ENCODE measurements at places on chromosomes 11 and 22.

DNA sequence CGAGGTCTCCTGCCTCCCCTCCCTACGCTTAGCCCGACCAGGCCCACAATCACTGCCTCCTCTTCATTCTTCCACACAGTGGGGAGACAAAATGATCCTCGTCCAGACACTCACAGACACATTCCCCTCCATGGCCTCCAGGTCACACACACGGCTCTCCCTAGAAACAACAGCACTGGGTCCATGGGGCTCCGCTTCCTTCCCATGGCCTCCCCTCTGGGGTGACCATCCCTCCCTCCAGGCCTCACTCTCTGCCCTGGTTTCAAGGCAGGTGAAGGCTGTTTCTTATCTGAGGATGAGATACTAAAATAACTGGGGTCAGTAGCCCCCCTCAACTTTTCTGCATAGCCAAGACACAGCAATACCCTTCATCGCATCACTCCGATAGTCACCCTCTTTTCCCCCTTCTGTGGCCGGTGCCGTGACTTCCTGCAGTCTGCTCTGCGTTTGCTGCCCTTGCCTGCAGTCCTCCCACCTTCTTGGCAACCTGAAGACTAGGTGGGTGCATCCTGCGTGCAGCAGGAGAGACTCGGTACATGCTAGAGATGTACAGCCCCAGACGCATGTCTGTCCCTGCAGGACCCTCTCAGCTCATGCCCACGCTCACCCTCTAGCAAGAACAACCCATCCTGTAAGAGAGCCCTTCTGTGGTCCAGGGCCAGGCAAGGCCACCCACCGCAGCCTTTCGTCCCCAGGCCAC, 55.8 kb downstream of the CD6 start:
- H3K4me1 ChIP-seq = peaks cover 35% of the 10 kb centered on the region
- H3K27me3 ChIP-seq = peaks cover 34% of the 10 kb centered on the region
- H3K27ac ChIP-seq = peak overlapping the region; percentile 59
- no peak overlapping the region for H3K4me3 ChIP-seq
- no peak for DNase-seq
- no peaks in the 10 kb centered on the region for H3K36me3 ChIP-seq

- peaks cover 2% of the 10 kb centered on the region for H3K27me3 ChIP-seq
- no peak for DNase-seq
- no peak overlapping the region for H3K27ac ChIP-seq
- no peaks in the 10 kb centered on the region for H3K36me3 ChIP-seq
Measured at GRCh38 chr11:103668859-103669258, 367.6 kb upstream of the DDI1 start.

DNA sequence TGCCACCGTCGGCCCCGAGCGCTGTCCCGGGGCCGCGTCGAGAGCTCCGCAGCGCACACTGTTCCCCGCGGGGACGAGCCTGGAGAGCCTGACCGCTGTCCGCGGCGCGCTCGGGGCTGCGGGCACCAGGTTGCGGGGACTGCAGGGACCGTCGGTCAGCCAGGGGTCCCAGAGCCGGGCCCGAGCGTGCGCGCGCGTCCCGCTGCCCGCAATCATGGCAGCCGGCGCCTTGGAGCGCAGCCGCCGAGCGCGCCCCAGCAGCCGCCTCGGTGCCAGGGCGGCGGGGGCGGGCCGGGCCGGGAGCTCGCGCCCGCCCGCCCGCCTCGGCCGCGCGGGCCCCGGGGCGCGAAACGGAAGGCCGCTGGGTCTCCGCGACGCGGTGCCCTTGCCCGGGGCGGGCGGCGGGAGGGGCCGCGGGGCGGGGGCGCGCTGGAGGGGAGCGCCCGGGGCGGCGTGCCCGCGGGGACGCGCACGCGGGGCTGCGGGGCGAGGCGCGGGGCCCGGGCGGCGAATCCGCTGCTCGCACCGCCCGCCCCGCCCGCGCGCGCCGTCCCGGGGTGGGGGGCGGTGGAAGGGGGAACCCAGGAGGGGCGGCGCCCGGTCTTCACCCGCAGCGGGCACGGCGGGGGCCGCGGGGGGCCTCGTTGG, 79.4 kb upstream of the PPARA start:
- DNase-seq = no peak
- peaks cover 8% of the 10 kb centered on the region for H3K4me1 ChIP-seq
- H3K27me3 ChIP-seq = peaks cover 76% of the 10 kb centered on the region
- no peaks in the 10 kb centered on the region for H3K36me3 ChIP-seq

GRCh38 chr11:128506999-128507611, 80.3 kb downstream of the ETS1 start:
- H3K36me3 ChIP-seq = peaks cover 4% of the 10 kb centered on the region
- H3K27me3 ChIP-seq = no peaks in the 10 kb centered on the region
- no peak for DNase-seq
- peaks cover 39% of the 10 kb centered on the region for H3K4me1 ChIP-seq
- H3K4me3 ChIP-seq = no peak overlapping the region
- no peak overlapping the region for H3K27ac ChIP-seq

GRCh38 chr11:6572215-6572614, 31.2 kb downstream of the RRP8 start:
- no peaks in the 10 kb centered on the region for H3K27me3 ChIP-seq
- no peak overlapping the region for H3K27ac ChIP-seq

- peak overlapping the region; percentile 77 for H3K27ac ChIP-seq
- no peaks in the 10 kb centered on the region for H3K27me3 ChIP-seq
- no peak for DNase-seq
- H3K36me3 ChIP-seq = no peaks in the 10 kb centered on the region
- H3K4me3 ChIP-seq = peak overlapping the region; percentile 68
- peaks cover 37% of the 10 kb centered on the region for H3K4me1 ChIP-seq
Measured at GRCh38 chr22:17257121-17258001, 38.1 kb upstream of the ADA2 start.

DNA sequence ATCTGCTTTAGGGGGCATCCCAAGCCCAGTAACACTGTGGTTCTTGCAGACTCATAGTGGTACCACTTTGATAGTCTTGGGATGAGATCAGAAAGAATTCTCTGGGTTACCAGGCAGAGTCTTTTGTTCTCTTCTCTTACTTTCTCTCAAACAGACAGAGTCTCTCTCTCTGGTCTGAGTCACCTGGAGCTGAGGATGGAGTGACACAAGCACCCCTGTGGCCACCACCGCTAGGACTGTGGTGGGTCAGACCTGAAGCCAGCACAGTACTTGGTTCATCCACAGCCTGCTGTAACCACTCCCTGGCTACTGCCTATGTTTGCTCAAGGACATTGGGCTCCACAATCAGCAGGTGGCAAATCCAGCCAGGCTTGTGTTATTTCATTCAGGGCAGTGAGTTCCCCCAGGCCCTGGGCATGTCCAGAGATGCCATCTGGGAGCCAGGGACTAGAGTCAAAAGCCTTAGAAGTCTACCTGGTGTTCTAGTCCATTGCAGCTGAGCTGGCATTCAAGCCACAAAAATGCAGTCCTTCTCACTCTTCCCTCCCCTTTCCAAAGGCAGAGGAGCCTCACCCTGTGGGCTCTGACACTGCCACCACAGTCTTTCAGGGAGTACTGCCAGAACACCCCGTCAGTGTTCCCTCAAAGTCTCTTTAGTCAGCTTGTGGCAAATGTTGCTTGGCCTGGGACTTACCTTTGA, 29.9 kb downstream of the ENDOD1 start:
- H3K36me3 ChIP-seq = no peaks in the 10 kb centered on the region
- H3K27ac ChIP-seq = no peak overlapping the region
- no peak overlapping the region for H3K4me3 ChIP-seq
- peaks cover 11% of the 10 kb centered on the region for H3K4me1 ChIP-seq
- no peaks in the 10 kb centered on the region for H3K27me3 ChIP-seq
- DNase-seq = no peak

GRCh38 chr11:92628401-92629292, 340.8 kb upstream of the MTNR1B start:
- peaks cover 16% of the 10 kb centered on the region for H3K36me3 ChIP-seq
- H3K27ac ChIP-seq = peak overlapping the region; percentile 26
- H3K27me3 ChIP-seq = no peaks in the 10 kb centered on the region
- DNase-seq = no peak
- H3K4me1 ChIP-seq = peaks cover 26% of the 10 kb centered on the region
- no peak overlapping the region for H3K4me3 ChIP-seq

- H3K27me3 ChIP-seq = peaks cover 21% of the 10 kb centered on the region
- H3K36me3 ChIP-seq = peaks cover 33% of the 10 kb centered on the region
- H3K27ac ChIP-seq = peak overlapping the region; percentile 99
- peak overlapping the region; percentile 70 for H3K4me3 ChIP-seq
- peaks cover 58% of the 10 kb centered on the region for H3K4me1 ChIP-seq
Measured at GRCh38 chr11:65429724-65430405, 7.3 kb downstream of the NEAT1 start.

GRCh38 chr22:40635043-40635939, 1.2 kb downstream of the MRTFA start:
- DNase-seq = no peak
- peak overlapping the region; percentile 79 for H3K27ac ChIP-seq
- H3K27me3 ChIP-seq = no peaks in the 10 kb centered on the region
- H3K4me3 ChIP-seq = peak overlapping the region; percentile 94

GRCh38 chr11:34850334-34850733, 65.8 kb downstream of the APIP start:
- H3K36me3 ChIP-seq = peaks cover 22% of the 10 kb centered on the region
- peak overlapping the region; percentile 45 for H3K4me3 ChIP-seq
- peaks cover 5% of the 10 kb centered on the region for H3K4me1 ChIP-seq
- H3K27me3 ChIP-seq = no peaks in the 10 kb centered on the region
- H3K27ac ChIP-seq = peak overlapping the region; percentile 51
- DNase-seq = no peak

DNA sequence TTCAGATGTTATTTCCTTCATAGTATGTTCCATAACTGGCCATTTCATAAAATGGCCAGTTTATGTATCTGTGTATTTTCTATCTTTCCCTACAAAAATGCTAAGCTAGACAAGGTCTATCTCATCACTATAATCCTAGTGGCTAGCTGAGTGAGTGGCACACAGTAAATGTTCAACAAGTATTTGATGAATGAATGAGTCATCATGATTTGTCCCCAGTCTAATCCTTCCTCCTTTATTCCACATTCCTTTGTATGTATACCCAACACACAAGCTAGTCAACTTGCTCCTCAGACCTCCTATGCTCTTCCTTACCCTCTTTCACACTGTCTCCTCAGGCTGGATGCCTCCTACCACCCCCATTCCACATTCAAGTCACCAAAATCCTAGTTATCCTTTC, 12.5 kb downstream of the APLNR start:
- H3K4me3 ChIP-seq = no peak overlapping the region
- no peaks in the 10 kb centered on the region for H3K27me3 ChIP-seq
- DNase-seq = no peak
- no peaks in the 10 kb centered on the region for H3K36me3 ChIP-seq
- no peak overlapping the region for H3K27ac ChIP-seq
- no peaks in the 10 kb centered on the region for H3K4me1 ChIP-seq

- DNase-seq = no peak
- H3K27me3 ChIP-seq = peaks cover 18% of the 10 kb centered on the region
- peaks cover 6% of the 10 kb centered on the region for H3K4me1 ChIP-seq
- H3K4me3 ChIP-seq = no peak overlapping the region
- no peaks in the 10 kb centered on the region for H3K36me3 ChIP-seq
Measured at GRCh38 chr11:94639901-94640721, 72.9 kb downstream of the PIWIL4 start.

DNA sequence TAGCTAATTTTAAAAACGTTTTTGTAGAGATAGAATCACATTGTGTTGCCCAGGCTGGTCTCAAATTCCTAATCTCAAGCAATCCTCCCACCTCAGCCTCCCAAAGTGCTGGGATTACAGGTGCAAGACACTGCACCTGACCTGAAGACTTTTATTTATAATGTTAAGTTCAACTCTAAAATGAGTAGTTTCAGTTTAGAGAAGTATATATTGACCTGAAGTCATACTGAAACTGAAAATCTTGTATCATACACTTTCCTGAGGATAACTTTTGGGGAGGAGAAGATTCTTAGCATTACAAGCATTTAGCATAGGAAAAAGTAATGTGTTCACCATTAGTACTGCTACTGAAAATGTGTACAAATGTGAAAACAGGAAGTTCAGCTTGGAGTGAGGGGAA, 249.3 kb downstream of the CASP12 start:
- no peaks in the 10 kb centered on the region for H3K4me1 ChIP-seq
- no peak for DNase-seq
- H3K27ac ChIP-seq = no peak overlapping the region
- no peak overlapping the region for H3K4me3 ChIP-seq
- H3K36me3 ChIP-seq = peaks cover 5% of the 10 kb centered on the region
- H3K27me3 ChIP-seq = no peaks in the 10 kb centered on the region

GRCh38 chr11:17132654-17133053, 55.2 kb upstream of the RPS13 start:
- no peak overlapping the region for H3K27ac ChIP-seq
- DNase-seq = no peak
- no peak overlapping the region for H3K4me3 ChIP-seq

- H3K36me3 ChIP-seq = no peaks in the 10 kb centered on the region
- DNase-seq = no peak
- H3K27ac ChIP-seq = no peak overlapping the region
- H3K4me1 ChIP-seq = no peaks in the 10 kb centered on the region
Measured at GRCh38 chr11:124919898-124920297, 848 bp downstream of the HEPN1 start.

GRCh38 chr11:46413760-46414465, 22.3 kb upstream of the CHRM4 start:
- DNase-seq = no peak
- H3K27ac ChIP-seq = no peak overlapping the region
- peaks cover 5% of the 10 kb centered on the region for H3K4me1 ChIP-seq
- H3K36me3 ChIP-seq = peaks cover 11% of the 10 kb centered on the region
- no peaks in the 10 kb centered on the region for H3K27me3 ChIP-seq

- H3K27me3 ChIP-seq = peaks cover 53% of the 10 kb centered on the region
- no peak overlapping the region for H3K27ac ChIP-seq
- H3K36me3 ChIP-seq = no peaks in the 10 kb centered on the region
- H3K4me3 ChIP-seq = peak overlapping the region; percentile 64
Measured at GRCh38 chr22:37822079-37822833, 926 bp upstream of the GALR3 start.

DNA sequence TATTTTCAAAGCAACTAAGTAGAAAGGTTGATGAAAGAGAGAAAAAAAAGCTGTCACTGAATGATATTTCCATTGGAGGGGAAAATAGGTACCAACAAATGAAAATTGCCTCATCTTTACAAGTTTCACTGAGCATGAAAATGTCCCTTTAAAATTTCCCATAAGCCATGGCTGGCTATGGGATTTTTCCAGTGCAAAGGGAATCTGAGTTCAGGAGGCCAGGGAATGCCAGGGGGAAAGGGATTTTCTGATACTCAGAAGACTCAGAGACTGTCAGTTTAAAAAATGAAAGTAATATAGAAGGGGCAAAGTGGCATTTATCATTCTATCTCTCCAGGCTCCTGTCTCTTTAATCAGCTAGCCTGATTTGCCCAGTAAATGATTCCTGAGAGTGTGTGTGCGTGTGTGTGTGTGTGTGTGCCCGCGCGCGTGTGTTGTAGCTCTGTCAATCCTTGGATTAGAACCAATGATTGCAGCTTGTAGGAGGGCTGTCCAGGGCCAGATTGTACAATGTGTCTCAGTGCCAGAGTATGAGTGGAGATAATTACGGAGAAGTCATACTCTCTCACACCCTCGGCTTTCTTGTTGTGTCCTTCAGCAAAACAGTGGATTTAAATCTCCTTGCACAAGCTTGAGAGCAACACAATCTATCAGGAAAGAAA, at the start of gene NTM:
TSS of gene NTM (plus strand) at position 526 of the 662 bp plus-strand sequence.
- H3K27ac ChIP-seq = no peak within 1 kb of the TSS
- H3K4me1 ChIP-seq = peaks cover 13% of the 10 kb centered on the region
- no peak within 1 kb of the TSS for H3K4me3 ChIP-seq
- H3K36me3 ChIP-seq = no peaks in the 10 kb centered on the region
- DNase-seq = no peak

- peaks cover 10% of the 10 kb centered on the region for H3K36me3 ChIP-seq
- H3K4me3 ChIP-seq = no peak overlapping the region
- H3K27me3 ChIP-seq = peaks cover 3% of the 10 kb centered on the region
- peaks cover 15% of the 10 kb centered on the region for H3K4me1 ChIP-seq
Measured at GRCh38 chr11:7520981-7521487, 7.2 kb downstream of the PPFIBP2 start.

Measured in type B pancreatic cell (in vitro differentiated cells).